HEK293T (cell line): ENCODE measurements at places on chromosomes 7 and 10.

GRCh38 chr10:109962247-109962646 is 38.9 kb upstream of the XPNPEP1 start:
- no peak for DNase-seq

DNA sequence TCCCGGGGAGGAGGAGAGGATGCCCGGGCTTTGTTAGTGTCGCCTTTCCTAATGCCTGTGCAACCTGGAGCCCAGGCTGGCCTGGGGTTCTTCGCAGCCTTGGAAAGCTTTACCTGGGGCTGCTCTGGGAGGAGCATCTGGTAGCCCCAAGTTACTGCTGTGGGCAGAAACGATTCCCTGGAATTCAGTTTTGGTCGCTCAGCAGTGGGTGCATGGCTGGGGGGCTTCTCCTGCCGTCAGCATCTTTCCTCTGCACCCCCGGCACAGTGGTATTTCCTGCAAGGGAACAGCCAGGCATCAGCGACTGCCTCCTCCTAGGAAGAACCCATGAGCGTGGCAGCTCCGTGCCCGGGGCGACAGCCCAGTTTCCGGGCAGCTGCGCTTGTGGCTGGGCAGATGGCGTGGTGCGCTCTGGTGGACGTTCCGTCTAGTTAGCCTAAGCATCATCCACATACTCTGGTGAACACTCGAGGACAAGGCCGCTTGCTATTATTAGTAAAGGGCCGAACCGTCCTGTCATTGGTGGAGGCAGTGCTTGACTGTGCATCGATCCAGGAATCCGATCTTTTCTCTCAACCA is 107.0 kb upstream of the BTBD16 start:
- DNase-seq, result no peak

- no peak for DNase-seq
Measured at GRCh38 chr7:154375956-154376355, 323.8 kb downstream of the DPP6 start.

- no peak for DNase-seq
Measured at GRCh38 chr7:108308903-108309302, 147.3 kb downstream of the NRCAM start.

DNA sequence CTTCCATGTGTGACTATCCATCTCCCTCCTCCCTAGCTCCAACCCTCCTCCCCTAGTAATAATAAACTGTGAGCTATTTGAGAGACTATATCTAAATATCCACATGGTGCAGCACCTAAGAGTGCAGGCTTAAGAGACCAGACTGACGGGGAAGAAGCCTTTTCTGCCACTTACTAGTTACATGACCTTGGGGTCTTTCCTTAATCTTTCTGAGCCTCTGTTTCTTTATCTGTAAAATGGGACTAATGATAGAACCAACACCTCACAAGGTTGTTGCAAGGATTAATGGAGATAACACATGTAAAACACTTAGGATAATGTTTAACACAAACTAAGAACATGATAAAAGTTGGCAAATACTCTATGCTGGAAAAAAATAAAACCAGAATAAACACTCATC is 37.1 kb upstream of the FBXW4 start:
- DNase-seq, result no peak

GRCh38 chr7:1523844-1524243 is 6.7 kb upstream of the MAFK start:
- DNase-seq, result no peak

DNA sequence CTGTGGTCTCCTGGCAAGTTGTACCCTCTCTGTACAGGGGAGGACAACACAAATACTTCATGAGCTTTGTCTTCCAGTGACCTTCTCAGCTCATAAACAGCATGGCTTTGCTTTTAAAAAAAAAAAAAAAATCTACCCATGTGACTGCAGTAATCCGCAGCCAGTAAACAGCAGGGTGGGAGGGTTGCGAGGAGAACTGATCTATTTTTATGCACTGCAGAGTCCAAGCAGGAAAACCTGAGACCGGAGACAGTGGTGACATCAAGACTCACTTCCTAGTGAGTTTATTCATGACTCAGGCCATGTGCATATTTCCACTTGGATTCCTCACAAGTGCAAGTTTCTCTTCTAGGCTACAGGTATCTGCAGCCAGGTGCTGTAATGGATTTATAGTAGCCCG is 127.9 kb downstream of the NRF1 start:
- no peak for DNase-seq

GRCh38 chr7:116969371-116969902 is 16.1 kb downstream of the ST7 start:
- no peak for DNase-seq

DNA sequence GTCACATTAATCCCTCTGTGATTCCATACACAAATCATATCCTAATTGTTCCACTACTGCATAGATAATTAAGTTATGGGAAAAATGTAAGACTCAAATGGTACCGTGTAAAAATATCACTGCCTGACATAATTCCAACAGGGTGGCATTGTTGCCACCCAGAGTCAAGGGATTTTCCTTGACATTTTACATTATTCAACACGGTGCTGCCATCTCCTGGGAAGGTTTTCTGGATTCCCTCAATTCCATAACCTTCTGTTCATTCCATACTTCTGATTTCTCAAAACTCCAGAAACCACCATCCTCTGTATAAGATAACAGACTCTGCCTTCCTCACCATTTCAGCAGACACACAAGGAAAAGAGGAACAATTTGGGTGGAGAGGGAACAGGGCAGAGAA is 495.9 kb downstream of the XPNPEP1 start:
- DNase-seq, result no peak

GRCh38 chr10:129982825-129983224 is 18.8 kb upstream of the EBF3 start:
- DNase-seq, result no peak
